ENCODE measurements at places on chromosomes 13 and 19.
A peak's percentile ranks its signal among the peaks of the same experiment; 100 is the strongest.

GRCh38 chr13:85535316-85536084 lies 263.7 kb downstream of the SLITRK6 start:
- DNase-seq = no peak

GRCh38 chr19:7534531-7535046 lies 928 bp upstream of the PNPLA6 start:
- peak; percentile 69 for DNase-seq

- DNase-seq = peak; percentile 51
These were observed 43.1 kb upstream of the STARD13 start for GRCh38 chr13:33328701-33329100.

DNA sequence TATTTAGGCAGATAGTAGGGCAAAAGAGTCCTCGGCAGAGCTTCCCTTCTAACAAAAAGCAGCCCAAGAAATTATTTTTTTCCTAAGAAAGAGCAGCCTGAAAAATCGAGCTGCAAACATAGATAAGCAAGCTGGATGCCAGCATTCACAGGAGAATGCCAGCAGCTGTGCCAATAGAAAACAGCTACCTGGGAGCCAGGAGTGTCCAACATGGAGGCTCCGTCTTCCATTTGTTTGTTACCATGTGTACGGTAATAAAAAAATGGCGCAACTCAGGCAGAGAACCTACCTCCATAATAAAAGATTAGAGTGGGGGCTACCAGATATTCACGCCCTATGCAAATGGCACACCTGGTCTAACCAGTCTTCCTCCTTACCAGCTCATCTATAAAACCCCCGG lies 77.6 kb upstream of the IPO5 start:
- DNase-seq = no peak

DNA sequence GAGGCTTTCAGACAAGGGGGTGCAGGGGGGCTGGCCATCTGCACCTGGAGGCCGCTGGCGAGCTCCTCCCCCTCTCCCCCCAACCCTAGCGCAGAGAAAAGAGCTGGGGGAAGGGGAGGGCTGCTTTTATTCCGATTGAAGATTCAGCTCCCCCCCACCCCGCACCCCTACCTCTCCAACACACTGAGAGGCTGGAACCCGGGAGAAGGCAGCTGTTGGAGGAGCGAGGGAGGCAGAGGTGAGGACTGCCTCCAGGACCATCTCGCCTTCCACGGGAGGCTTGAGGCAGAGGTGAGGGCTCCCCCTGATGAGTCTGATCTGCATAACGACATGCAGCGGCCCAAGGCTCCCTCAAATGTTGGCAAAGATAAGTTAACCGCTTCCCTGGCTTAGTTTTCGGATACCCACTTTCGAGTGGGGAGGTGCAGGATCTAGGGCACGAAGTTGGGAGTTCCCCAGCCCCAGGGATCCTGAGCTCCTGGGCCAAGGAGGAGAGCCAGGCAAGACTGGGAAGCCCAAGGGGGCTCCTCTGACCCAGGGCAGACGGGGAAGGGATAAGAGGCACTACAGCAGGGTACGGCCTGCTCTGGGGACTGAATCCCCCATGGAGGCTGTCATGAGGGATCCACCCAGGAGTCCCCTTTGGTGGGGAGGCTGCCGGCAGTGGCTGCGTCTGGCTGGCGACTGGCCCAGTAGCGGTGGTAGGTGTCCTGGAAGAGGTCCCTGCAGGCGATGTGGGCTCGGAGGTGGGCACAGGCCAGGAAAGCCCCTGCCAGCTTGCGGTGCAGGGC lies 1.2 kb upstream of the NUMBL start:
- DNase-seq = peak; percentile 74

DNA sequence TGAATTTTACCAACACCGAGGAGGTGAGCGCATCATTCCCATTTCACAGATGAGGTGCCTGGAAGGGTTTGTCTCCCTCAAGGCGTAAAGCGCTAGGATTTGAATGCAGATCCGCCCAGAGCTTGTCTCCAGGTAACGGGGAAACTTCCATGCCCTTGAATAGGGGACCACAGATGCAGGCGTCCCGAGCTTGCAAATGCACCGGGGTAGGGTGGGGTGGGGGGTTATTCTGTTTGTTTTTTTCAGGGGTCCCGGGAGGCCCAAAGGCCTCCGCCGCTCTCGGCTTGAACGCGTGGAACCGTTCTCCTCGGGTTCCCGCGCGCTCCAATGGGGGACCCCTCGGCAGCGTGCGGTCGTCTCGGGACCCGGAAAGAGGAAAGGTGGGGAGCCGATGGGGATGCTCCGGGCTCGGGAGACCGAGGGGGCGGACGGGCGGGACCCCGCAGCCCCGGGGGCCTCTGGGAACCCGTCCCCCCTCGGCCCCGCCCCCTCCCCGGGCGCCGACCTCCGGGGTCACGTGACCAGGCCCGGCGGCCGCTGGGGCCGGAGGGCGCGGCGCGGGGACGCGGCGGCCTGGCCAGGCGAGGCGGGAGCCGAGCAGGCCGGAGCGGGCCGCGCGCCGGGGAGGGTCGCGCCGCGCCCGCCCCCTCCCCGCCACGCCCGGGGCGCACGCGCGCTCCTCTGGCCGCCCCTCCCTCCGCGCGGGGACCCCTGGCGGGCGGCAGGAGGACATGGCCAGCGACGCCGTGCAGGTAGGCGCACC lies at the start of gene PKN1:
TSS of gene PKN1 (plus strand) at position 516 of the 763 bp plus-strand sequence. CDS start at position 732, 216 bp downstream.
- DNase-seq = peak; percentile 84

DNA sequence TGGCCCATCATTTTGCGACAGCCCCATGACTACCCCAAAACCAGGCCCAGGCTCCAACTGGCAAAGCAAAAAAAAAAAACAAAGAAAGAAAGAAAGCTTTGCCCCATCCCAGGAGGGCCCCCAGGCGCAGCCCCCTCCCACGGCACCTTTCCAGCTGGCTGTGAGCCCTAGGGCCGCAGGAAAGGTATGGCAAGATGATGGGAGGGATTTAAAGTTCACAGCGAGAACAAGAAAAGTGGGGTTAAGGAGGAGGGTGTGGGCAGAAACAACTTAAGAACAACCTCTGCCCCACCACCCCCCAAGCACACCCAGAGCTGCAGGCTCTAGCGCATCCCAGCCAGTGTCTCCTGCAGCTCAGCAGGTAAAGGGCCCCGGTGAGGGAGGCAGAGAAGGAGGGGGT lies at the start of gene CYP2F1:
TSS of gene CYP2F1 (plus strand) at position 301 of the 400 bp plus-strand sequence. CDS start 1,757 bp downstream, outside the sequence.
- no peak for DNase-seq

- DNase-seq = no peak
These were observed 3.4 kb downstream of the ZNF576 start for GRCh38 chr19:43599635-43600295.

DNA sequence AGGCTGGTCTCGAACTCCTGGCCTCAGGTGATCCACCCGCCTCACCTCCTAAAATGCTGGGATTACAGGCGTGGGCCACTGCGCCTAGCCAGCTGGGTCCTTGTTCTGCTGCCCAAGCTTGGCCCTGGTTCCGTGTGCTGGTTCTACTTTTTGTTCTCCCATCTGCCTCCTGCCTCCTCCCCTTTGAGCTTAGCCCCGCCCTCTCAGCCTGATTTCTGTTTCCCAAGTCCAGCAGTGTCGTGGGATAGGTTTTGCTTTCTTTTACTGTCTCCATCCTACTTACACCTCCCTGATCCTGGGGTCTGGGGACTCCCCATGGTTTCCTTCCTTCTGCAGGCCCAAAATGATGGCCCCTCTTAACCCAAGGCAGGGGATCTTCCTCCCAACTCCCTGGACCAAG lies 2.4 kb downstream of the BLOC1S3 start:
- DNase-seq = no peak

GRCh38 chr19:33294058-33294798 lies 8.1 kb downstream of the CEBPA start:
- DNase-seq = no peak

GRCh38 chr13:51953347-51954195 lies 57.7 kb downstream of the ATP7B start:
- DNase-seq = no peak

DNA sequence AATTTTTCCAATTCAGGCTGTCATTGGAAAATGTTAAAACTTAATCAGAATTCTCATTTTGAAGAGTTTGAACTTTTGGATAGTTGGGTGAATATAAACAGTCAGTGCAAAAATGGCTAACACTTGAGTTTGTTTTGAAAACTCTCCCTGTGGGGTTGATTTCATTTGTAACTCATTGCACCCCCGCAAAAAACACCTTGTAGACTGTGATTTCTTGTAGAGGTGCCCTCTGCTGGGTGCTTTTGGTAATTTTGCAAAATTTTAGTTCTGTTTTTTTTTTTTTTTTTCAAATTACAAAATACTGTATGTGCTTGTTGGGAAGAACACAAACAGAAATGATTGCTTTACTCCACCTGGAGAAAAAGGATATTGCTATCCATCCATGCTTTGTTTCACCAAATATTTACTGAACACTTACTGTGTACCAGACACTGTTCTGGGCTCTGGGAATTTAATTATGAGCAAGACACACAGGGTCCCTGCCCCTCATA lies 28.2 kb upstream of the GPI start:
- DNase-seq = peak; percentile 10

DNA sequence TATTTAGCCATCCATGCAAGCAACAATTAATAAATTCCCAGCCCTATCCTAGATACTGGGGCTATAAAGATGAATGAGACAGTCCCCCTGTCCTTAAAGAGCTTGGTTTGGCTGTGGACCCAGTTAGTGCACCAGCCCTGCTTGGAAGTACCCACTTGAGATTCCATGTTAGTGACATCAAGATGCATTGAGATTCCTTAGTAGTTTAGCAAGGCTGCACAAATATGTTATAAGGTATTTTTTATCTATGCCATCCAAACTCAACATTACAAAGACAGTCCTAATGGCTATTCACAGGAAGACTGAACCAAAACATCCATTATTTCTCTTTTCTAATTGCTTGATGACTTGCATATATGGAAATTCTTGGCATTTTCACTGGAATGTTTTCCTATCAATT lies 48.8 kb upstream of the RAP2A start:
- DNase-seq = no peak

- DNase-seq = no peak
These were observed 278 bp upstream of the ZNF274 start for GRCh38 chr19:58182577-58182988.

DNA sequence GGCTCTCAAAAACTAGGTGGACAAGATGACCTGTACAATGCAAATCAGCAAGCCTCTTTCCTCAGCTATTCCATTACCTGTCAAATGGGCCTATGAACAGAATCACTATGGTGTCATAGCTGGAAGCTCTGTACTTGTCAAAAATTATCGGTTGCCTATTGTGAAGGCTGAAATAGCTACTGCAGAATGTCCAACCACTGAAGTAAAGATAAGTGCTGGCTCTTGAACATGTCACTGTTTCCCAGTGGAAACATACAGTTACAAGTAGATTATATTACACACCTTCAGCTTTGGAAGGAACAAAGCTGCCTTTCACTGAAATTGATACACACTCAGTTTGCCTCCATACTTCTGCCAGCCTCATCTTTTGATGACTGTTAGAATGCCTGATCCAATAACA lies 55.5 kb upstream of the PCDH9 start:
- DNase-seq = no peak

- no peak for DNase-seq
These were observed 22.7 kb downstream of the ELL start for GRCh38 chr19:18499055-18499775.

- peak; percentile 47 for DNase-seq
These were observed 35.6 kb downstream of the ATP11A start for GRCh38 chr13:112725346-112726015.

DNA sequence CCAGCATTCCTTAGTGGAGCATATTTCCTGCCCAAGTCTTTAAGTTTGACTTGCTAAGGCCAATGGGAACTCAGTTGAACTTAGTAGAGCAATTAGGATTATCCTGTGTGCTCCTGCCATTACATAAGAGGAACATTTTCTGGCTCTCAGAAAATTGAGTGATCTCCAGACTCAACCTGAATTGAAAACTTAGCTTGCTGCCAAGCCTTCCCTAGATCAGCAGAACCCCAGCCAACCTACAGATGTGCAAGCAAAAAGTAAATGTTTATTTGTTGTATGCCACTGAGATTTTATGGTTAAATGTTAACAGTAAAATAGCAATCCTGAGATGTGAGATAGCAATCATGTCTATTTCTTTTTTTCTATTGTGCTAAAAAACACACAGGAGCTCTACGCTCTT lies 350.9 kb downstream of the OLFM4 start:
- no peak for DNase-seq
